ENCODE measurements at places on chromosomes 3 and 15. TPM values are rescaled to one million over a fixed set of nuclear protein-coding genes. Genes with fewer than 3 reads are reported as not detected.

GRCh38 chr3:195853996-195854395 is 42.3 kb upstream of the MUC4 start:
- DNase-seq: no peak

- no peak for DNase-seq
These were observed 180.5 kb downstream of the MCTP2 start for GRCh38 chr15:94411846-94412245.

DNA sequence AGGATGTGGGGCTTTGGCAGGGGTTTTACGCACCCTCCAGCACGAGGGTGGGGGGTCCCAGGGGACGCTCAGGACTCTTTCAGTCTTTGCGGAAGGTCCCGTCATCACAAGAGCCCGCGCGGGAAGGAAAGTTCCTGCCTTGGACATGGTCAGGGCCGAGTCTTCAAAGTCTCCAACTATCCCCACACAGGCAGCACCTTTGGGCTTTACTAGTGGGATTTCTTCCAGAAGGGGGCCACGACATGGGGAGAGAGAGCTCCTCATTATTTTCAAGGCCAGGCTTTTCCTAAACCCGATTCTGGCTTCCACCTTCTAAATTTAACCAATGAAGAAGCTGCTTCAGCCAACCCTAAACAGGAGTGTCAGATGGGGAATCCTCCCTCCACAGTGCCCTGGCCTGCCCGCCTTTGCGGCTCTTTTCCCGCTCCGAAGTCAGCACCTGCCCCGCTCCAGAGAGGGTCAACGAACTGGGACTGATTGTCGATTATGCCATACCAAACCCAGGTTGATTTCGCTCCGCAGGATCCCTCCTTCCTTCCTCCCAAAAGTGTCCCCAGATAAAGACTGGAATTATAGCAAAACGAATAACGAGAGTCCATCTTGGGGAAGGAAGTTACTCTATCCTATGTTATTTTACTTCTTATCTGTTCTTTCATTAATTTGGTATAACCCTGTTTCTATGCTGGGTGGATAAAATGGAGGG is 11.0 kb downstream of the SHOX2 start:
- DNase-seq: no peak

DNA sequence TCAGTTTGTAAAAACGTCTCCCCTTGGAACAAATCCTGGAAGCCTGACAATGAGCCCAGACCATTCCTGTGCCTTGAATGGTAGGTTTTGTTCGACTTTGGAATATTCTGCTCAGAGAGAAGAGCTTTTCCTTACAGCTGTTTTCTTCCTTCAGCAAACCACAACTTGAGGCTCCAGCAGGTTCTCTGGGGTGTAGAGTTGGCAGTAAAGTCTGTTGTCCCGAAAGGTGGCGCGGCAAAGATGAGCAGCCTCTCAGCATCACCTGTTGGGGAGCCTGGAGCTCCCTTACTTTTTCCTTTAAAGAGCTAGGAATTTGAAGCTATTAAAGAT is 65.4 kb downstream of the BOC start:
- no peak for DNase-seq

CCR8 gene
- not detected for total RNA-seq

C3orf20 gene
- total RNA-seq: 0.16 TPM
